ENCODE measurements at places on chromosomes 16 and 17.
A peak's percentile ranks its signal among the peaks of the same experiment; 100 is the strongest.

- peak; percentile 85 for DNase-seq
Observed at GRCh38 chr17:51461578-51462004, 201.2 kb downstream of the UTP18 start.

GRCh38 chr17:56740481-56740880, 93.2 kb downstream of the C17orf67 start:
- DNase-seq, result no peak

DNA sequence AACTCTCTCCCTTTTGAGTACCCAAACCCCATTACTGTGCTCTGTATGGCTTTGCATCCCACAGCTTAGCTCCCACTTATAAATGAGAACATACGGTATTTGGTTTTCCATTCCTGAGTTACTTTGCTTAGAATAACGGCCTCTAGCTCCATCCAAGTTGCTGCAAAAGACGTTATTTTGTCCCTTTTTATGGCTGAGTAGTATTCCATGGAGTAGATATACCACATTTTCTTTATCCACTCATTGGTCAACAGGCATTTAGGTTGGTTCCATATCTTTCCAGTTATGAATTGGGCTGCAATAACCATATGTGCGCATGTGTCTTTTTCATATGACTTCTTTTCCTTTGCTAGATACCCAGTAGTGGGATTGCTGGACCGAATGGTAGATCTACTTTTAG, 19.9 kb upstream of the SYT17 start:
- DNase-seq, result no peak

GRCh38 chr17:82440991-82441627, 9.4 kb downstream of the CYBC1 start:
- no peak for DNase-seq

- DNase-seq, result no peak
Observed at GRCh38 chr17:49696233-49696761, 11.5 kb downstream of the SLC35B1 start.

DNA sequence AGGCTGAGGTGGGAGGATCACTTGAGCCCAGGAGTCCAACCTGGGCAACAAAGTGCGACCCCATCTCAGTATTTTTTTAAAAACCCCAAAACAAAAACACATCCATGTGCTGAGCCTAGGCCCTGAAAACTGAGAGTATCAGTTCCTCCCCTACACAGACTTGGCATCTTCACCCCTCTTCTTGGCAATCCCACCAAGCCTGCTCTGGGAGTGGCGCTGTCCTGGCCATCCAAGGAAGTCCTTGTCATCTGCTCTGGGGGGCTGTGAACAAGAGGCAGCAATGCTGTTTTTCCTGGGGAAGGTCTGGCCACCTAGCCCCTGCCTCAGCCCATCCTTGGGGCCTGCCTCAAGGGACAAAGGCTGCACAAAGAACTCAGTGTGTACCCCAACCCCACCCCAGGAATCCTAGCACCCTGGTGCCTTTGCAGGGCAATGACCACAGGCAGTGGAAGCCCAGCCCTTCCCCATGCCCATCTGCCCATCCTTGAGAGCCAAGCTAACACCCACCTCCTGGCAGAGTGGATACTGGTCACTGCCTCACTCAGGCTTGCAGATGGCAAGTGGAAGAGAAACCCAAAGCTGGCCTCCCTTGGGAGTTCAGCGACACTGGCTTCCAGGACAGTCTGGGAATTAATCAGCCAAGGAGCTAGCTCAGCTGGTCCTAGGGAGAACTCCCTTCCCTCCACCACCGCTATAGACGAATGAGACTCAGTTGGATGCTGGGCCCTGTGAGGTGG, 14.8 kb upstream of the GFOD2 start:
- no peak for DNase-seq

GRCh38 chr16:87608400-87608985, 6.2 kb downstream of the JPH3 start:
- no peak for DNase-seq

- DNase-seq, result no peak
Observed at GRCh38 chr17:52419229-52419641, 260.7 kb upstream of the CA10 start.

DNA sequence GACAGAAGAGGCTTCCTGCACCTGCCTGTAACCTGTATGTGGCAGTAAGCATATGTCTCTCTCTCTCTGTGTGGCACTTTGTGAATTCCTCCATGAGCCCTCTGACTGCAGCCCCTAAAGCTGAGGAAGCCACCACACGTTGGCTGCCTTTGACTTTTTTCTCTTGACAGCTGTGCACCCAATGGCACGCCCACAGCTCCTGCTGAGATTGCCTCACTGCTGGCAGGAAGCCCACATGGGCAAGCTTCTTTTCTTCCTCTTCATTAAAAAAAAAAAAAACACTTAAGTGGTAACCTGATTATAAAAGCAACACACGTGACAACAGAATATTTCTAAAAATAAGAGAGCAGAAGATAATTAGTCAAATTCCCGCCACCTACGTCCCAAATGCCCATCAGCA, 34.0 kb upstream of the PIRT start:
- DNase-seq, result no peak

DNA sequence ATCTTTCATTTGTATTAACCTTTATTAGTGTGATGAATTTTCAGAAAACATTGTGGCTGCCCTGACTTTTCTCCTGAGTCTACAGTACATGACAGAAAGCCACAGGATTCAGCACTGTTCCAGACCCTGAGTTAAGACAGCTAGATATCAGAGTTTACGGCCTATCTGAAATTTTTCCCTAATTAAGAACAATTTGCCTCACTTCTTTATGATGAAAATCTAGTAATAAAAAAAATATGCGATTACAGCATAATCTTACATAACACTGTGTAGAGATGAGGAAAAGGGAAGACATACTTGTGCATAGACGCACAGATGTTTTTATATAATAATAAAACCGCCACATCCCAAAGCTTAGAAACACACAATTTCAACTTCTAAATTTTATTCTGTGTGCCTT, 7.3 kb downstream of the SPOP start:
- DNase-seq, result no peak

- DNase-seq, result peak; percentile 93
Observed at GRCh38 chr17:67322042-67322787, 44.2 kb downstream of the PSMD12 start.

GRCh38 chr17:29628644-29629043, 5.9 kb upstream of the CORO6 start:
- DNase-seq, result no peak

DNA sequence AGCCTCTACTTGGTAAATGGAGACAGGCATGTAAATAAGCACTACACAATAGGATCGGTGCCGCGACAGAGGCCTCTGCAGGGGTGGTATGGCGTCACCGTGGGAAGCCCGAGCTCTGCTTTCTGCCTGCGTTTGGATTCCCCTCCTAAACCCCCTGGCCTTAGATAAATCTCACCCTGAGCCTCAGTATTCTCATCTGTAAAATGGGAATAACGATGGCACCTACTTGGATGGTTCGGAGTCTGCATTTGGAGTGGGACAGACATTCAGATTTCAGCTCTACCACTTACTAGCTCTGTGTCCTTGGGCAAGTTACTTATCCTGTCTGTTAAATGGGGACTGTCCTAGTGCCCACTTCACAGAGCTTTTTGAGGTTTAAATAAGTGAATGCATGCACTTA, 42.8 kb upstream of the TNRC6A start:
- no peak for DNase-seq

GRCh38 chr16:55562936-55563335, 3.5 kb upstream of the CAPNS2 start:
- no peak for DNase-seq

GRCh38 chr16:4316108-4316863, 419 bp downstream of the GLIS2 start:
- DNase-seq, result no peak

DNA sequence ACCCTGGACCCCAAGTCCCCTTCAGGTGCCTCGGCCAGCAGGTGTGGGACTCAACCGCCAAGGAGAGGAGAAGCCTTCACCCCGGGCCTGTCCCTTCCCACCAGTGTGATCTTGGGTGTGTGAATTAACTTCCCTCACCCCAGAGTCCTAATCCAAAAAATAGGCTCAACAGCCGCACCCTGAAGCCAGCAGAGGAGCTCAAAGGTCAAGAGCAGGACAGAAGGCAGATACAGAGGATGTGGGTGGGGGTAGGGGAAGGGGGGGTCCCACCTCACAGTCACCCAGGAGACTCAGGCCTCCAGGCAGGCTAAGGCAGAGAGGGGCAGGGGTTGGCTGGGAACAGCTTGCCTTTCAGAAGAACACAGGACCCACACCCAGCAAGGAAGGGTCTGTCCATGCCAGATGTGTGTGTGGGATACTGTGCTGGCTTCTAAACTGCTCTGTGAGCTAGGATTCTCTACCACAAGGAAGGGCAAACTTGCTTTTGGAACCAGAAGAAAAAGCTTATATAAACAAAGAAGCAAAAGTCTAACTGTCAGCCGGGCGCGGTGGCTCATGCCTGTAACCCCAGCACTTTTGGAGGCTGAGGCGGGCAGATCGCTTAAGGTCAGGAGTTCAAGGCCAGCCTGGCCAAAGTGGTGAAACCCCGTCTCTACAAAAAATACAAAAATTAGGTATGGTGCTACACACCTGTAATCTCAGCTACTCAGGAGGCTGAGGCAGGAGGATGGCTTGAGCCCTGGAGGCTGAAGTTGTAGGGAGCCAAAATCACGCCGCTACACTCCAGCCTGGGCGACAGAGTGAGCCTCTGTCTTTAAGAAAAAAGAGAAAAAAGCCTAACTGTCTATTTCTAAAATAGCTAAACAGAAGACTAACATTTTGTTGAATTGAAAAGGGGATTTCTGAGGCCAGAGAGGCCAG, 4.6 kb downstream of the PIEZO1 start:
- DNase-seq, result no peak

DNA sequence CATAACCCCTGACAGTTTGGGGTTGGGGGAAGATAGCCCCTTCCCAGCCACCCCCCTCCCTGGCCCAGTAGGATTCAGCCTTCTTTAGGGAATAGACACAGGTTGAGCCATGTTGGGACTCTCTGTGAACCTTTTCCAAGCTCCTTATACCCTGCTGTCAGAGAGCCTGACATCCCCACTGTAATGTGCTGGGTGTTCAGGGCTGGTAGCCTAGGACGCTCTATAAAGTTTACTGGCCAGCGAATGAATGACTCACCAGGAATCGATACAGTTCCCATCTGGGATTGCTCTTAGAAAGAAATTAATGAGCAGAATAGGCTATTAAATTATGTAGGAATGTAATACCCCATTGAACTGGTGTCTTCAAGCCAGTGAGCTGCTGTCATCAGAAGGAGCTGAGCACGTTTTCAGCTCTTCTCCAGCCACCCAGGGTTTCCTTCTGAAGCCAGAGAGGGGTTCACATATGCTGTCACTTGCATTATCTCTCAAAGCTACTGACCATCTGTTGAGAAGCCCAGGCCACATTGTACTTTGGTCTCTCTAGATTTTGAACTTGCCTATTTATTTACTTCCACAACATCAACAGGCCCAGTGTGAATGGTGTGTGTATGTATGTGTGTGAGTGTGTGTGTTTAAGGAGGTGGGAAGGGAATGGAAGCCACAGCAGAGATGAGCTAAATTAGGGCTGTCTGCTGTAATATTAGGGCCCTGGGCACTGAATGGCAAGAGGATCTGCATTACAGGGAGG, 64.9 kb downstream of the SPACA3 start:
- DNase-seq, result no peak

GRCh38 chr17:38574712-38575111, 31.0 kb downstream of the SRCIN1 start:
- no peak for DNase-seq
